ENCODE measurements at places on chromosomes 4 and X. TPM values are rescaled to one million over a fixed set of nuclear protein-coding genes. Genes with fewer than 3 reads are reported as not detected.

DNA sequence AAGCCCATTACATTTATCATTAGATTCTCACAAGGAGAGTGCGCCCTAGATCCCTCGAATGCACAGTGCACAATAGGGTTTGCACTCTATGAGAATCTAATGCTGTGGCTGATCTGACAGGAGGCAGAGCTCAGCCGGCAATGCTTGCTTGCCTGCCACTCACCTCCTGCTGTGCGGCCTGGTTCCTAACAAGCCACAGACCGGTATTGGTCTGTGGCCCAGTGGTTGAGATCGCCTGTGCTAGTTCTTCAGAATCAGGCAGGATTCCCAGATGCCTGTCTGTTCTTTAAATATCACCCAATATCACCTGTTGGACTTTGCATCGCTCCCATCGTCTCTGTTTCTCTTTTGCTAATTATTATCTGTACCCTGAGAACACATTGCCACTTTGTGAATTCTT is 14.0 kb downstream of the DSPP start:
- H3K27ac ChIP-seq, result no peak overlapping the region
- H3K4me1 ChIP-seq, result no peaks in the 10 kb centered on the region
- DNase-seq, result no peak
- no peaks in the 10 kb centered on the region for H3K27me3 ChIP-seq
- no peak overlapping the region for H3K4me3 ChIP-seq

The TLR2 gene
- 5.3 TPM for total RNA-seq

The CT45A1 gene
- not detected for total RNA-seq

- no peak for DNase-seq
- no peaks in the 10 kb centered on the region for H3K36me3 ChIP-seq
- H3K4me3 ChIP-seq, result no peak overlapping the region
Measured at GRCh38 chrX:19440713-19441112, 74.6 kb downstream of the MAP3K15 start.

DNA sequence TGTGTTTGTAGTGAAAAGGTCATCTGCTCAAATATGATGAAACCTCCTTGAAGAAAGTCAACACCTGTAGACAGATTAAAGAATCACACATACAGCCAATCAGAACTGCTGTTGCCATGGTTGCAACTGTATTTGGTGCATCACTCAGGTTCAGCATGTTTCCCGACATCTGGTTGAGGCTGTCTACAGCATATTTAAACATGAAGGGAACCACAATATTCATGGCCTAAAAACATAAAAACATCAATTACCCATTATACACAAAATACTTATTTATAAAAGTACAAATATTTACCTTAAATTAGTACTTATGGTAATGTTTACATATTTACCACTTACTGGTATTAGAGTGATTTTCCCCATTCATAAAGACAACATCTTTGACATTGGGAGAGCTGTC is 79.7 kb downstream of the ABCB7 start:
- H3K4me3 ChIP-seq, result no peak overlapping the region
- H3K27me3 ChIP-seq, result no peaks in the 10 kb centered on the region
- no peak overlapping the region for H3K27ac ChIP-seq
- H3K4me1 ChIP-seq, result no peaks in the 10 kb centered on the region
- DNase-seq, result no peak

DNA sequence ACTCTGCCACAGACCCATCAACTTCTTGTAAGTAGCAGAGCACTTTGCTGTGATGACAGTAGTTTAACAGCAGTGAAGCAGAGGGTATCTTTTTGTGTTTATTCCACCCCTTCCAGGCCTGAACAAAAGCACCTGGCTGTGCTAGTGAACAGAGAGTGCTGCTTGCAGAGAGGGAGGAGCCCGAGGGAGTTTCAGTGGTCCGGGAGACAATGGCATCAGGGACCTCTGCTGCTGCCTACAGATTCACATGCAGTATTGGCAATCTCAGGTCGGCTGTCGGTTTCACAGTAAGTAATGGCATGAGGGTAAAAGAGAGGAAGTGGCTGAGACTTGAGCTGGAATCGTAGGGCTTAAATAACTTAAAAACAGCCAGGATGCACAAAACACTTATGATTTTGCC is 755.8 kb downstream of the RPA4 start:
- no peak for DNase-seq
- no peak overlapping the region for H3K27ac ChIP-seq
- H3K4me1 ChIP-seq, result no peaks in the 10 kb centered on the region
- no peaks in the 10 kb centered on the region for H3K36me3 ChIP-seq
- no peak overlapping the region for H3K4me3 ChIP-seq

DNA sequence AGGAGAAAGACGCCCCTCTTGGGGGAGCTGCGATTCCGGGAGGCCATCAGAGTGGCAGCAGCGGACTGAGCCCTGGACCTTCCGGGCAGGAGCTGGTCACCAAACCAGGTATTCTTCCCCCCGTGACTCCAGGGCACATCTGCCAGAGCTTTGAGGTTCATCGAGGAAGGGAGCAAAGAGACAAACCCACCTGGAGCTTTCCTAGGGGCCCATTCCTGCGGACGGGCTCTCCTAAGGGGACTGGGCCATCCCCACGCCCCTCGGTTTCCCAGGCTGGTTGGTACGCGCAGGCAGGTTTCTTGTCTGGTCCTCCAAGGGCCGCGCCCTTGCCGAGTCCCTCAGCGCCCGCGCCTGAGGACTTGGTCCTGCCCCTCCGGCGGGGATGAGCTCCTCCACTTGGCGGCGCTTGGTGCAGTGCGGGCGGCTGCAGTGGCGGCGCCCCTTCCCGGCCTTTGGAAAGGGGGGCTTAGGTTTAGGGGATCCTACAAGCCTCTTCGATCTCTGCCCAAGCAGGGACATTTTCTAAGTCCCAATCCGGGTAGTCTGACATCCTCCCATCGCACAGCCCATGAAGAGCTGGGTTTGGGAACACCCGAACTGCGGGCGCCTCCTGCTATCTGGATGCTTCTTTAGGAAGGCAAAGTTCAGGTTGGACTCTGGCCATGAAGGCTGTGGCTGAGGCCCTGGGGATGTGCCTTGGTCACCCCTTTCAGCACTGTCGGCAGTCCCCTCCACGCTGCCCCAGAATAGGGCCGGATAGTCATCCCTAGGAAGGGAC is 538 bp downstream of the STBD1 start:
- no peak for DNase-seq
- peaks cover 19% of the 10 kb centered on the region for H3K36me3 ChIP-seq
- peak overlapping the region; percentile 80 for H3K27ac ChIP-seq
- H3K27me3 ChIP-seq, result no peaks in the 10 kb centered on the region
- peak overlapping the region; percentile 84 for H3K4me3 ChIP-seq

The MBNL3 gene
- total RNA-seq, result 18.2 TPM

All from esophagus squamous epithelium (tissue), 5 donors.